ENCODE measurements at places on chromosomes 2 and 18.

DNA sequence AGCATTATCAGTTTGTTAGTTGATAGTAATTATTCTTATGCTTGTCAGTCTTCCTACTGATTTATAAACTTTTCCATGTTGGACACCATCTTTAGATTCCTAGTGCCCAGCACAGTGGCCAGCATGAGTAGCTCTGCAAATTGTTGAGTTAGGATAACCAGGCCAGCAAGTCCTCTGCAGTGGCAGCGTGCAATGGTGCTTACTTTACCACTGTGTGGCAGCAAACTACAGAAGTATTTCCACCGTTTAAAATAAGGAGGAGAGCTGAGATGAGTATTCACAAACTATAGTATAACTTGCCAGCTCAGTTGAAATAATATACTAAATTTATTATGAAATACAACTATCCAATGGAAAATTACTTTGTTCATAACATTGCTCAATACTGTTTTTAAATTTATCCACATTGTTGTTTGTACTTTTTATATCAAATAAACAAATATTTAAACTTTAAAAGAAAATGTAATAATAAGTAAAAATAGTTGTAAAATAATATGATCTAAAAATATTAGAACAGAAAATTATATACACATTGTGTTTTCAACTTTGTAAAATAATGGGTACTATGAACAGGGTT lies 9.3 kb upstream of the THADA start:
- peak; percentile 54 for DNase-seq

- DNase-seq: no peak
Measured at GRCh38 chr2:168850846-168851245, 39.4 kb downstream of the SPC25 start.

DNA sequence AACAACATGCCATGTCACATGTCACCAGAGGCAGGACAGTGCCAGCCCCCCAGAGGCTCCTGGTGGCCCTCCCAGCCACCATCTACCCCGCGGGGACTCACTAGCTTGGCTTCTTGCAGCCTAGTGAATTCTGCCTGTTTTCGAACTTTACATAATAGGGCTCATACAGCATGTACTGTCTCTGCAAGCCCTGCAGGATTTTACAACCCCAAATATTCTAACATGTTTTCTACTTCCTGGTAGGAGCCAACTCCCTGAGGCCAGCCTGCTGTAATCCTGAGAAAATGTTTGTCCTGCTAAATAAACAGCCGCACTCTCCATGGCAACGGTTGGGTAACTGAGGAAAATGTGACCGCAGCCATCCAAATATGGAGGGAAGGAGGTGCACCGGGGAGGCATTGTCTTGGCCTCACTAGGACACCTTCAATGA lies 2.7 kb downstream of the PER2 start:
- DNase-seq: peak; percentile 97

DNA sequence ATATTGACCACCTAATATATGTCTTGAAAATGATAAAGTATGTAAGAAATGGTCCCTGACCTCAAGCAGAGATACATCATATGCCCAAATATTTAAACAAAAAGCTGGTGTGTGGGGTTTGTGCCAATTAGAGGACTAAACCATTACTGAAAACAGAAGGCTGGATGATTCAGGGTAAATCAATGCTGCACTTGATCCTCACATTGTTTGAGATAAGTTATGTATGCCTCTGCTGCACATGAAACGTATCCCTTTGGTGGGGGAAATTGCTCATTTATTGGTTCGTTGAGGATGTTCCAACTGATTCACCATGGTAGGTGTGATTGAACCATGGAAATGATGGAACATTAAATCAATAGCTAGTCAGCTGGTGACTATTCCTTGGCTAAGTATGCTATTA lies 24.7 kb upstream of the DARS1 start:
- DNase-seq: no peak

GRCh38 chr2:160267692-160268091 lies 67.6 kb upstream of the ITGB6 start:
- no peak for DNase-seq

GRCh38 chr2:239910404-239910803 lies 114.7 kb downstream of the NDUFA10 start:
- no peak for DNase-seq

DNA sequence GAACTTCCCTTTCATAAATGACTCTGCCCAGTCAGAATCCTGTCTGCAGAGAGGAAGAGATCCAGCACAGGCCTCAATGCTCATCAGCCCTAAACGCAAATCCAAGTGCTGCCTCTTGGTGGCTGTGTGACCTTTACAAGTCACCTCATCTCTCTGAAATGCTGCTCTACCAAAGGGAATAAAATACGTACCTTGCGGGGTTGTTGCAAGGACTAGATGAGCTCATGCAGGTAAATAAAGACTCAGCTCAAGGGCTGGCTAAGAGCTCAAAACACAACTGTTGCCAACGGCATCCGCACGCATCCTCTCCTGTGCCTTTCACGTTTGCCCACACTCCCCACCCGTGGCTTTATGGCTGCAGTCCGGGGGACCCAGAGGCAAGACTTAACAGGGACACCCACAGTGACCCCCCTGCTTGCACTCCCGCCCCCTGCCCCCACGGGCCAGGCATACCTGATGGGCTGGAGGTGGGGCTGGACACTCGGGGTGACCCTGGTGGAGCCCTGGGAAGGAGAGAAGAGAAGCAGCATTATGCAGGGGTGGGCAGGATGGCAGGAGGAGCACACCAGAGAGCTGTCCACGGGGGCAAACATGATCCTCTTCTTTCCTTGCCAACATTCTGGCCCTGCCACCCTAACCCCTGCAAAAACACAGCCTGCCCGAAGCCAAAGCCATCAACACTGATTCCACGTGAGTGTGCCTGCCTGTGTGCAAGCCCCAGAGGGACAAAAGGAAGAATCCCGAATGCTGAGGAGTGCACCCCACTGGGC lies 102.6 kb downstream of the TNS1 start:
- no peak for DNase-seq

- no peak for DNase-seq
Measured at GRCh38 chr2:102788216-102788884, 26.5 kb downstream of the TMEM182 start.

- DNase-seq: no peak
Measured at GRCh38 chr2:37091873-37092272, 7.6 kb downstream of the GPATCH11 start.

DNA sequence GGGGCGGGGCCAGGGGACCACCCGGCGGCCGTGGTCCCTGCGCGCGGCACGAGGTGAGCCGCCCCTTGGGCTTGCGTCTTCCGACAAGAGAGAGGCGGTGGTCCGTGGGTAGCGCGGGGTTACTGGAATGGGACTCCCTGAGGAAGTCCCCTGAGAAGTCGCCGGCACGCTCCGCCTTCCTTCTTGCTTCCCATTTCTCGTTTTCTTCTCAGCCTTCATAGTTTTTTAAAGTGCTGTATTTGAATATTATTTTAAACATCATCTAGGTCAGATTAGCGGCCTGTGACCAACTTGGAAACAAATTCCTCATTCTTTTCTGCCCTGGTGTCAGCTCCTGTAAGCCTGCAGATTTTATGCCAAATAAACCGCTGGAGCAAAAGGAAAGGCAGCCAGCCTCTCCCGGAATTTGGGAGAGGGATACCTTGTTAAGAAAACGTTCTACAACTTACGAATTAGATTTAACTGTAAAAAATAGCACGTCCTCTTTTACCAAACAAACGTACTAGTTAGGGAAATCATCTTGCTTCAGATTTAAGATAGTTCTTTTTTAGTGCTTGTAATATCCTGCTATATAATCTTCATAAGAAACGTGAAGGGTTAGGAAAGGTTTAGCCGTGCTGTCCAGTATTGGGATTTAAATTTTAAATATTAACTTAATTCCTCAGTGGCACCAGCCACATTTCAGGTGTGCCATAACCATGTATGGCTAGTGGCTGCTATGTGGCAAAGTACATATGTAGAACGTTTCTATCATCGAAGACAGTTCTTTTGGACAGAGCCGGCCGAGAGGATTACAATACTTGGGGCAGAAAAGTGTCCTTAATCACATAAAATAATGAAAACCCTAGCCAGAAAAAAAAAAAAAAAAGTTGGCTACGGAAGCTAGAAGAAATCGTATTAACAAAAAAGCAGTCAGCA lies 628 bp upstream of the PTPN2 start:
- DNase-seq: no peak

DNA sequence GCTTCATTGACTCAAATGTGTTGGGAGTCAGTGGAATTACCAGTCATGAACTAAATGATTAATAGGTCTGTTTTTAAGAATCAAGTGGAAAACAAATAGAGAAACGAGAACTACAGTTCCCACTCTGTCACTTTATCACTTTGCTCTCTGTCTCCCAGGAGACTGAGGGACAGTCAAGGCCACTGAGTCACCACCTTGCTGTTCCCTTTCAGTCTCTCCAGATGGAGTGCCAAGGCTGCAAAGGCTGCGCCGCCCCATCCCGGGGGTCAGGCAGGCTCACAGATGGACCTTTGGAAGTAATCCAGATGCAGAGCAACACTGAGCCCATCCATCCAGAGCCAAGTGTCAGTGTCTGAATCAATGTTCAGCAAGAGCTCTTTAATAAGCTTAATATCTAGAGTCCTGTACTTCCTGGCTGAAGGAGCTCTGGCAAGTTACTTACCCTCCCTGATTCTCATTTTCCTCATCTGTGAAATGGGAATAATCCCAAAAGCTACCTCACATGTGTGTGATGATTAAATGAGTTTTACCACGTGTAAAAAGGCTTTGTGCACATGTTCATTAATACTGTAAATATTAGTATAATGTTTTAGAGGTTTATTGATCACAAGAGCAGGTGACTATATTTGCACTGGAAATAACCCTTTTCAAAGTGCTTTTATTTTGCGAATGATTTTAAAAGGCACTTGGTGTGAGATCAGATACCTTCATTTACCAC lies 43.0 kb upstream of the EFEMP1 start:
- no peak for DNase-seq

DNA sequence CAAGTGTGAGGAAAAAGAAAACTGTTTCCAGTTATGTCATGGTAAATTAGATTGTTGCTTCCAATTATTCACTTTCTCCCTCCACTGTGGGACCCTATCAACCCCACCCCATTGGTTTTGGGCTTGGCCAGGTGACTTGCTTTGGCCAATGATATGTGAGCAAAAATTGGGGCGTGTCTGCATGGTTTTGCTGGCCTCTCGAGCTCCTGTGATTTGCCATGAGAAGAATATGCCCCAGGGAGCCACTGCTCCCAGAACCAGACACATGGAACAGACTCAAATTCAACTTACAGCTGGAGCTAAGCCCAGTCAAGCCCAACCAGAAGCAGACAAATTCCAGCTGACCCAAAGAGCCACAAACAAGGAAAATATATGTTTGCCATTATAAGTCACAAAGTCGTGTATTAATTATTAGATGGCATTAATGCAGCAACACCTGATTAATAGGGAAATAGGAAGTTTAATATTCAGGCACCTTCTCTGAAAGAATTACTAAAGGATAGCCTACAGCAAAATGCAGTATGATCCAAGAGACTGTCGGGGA lies 248.9 kb downstream of the ANAPC1 start:
- no peak for DNase-seq

DNA sequence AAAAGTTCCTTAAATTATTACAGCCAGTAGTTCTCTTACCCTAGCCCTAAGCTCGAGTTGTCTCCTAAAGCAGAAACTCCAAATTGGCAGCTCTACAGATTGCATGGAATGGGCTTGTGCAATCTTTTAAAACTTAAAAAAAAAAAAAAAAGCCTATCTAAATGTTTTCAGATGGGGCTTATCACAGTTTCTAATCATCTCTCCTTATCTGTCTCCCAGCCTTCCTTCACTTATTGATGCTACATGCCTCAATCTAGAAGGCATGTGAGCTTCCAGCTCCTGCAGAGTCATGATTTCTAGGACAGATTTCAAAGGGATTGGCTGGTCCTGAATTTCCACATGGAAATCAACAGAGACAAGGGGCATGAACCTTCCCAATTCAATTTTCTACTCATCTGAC lies 33.1 kb upstream of the PELI1 start:
- no peak for DNase-seq

- no peak for DNase-seq
Measured at GRCh38 chr2:140910683-140911082, 1220.1 kb downstream of the LRP1B start.

DNA sequence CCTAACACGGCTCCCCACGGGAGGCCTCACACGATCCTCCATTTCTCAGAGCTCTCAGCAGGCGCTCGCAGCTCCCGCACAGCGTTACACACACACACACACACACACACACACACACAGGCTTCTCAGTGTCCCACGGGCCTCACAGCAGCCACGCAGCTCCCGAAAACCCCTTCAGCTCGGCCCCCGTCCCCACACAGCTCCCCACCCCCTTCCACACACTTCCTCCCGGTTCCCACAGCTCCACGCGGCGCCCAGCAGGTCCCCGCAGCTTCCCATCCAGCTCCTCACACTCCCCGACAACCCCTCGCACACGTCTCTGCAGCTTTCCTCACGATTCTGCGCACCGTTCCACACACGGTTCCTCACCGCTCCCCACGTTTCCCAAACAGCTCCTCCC lies 41.6 kb downstream of the KIF1A start:
- no peak for DNase-seq

GRCh38 chr2:601387-601698 lies 75.9 kb downstream of the TMEM18 start:
- DNase-seq: no peak

- no peak for DNase-seq
Measured at GRCh38 chr2:72951303-72952095, 34.2 kb downstream of the EMX1 start.

GRCh38 chr18:48942554-48943261 lies 8.1 kb downstream of the SMAD7 start:
- DNase-seq: no peak

DNA sequence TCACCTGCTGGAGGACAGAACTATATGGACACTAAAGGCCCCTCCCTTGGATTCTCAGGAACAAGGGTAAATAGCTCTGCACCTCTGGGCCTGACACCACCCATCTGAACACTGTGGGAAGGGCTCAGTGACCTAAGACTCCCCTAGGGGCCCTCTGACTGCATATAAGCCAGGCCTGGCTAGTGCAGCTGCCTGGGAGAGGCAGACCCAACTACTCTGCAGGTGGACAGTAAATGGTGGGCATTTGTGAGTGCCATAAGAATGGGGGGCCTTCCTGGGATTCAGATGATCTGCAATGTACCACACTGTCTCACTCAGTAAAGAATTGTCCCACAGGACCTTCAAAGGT lies 11.2 kb upstream of the WIPF1 start:
- DNase-seq: no peak

DNA sequence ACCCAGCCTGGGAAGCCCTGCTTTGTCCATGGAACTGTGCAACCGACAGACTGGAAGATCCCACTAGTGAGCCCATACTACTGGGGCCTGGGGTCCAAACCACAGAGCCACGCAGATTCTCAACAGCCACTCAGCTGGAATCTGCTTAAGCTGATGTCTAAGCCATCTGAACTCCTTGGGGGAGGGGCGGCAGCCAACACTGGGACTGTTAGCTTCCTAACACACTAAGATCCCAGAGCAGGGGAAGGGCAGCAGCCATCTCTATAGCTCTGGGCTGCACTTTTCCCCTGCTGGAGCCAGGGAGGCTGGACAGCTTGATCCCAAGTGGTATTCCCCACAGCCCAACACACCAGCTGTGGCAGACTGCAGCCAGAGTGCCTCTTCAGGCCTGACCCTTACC lies 118.3 kb downstream of the RPRM start:
- no peak for DNase-seq

- DNase-seq: no peak
Measured at GRCh38 chr2:26691881-26692278, 642 bp upstream of the KCNK3 start.

All from stromal cell of bone marrow (primary cell).